ENCODE measurements at places on chromosomes 12 and 14. TPM values are rescaled to one million over a fixed set of nuclear protein-coding genes. Genes with fewer than 3 reads are reported as not detected.

Gene STYX
- total RNA-seq, result 19.9 TPM

Gene TMEM233
- total RNA-seq, result not detected

Gene NTS
- 18.9 TPM for total RNA-seq

Gene FGF6
- not detected for total RNA-seq

GRCh38 chr14:92164958-92165357 is 43.2 kb downstream of the CPSF2 start:
- DNase-seq, result no peak

- no peak for DNase-seq
Observed at GRCh38 chr12:121304306-121304705, 7.8 kb upstream of the CAMKK2 start.

- no peak for DNase-seq
Observed at GRCh38 chr12:120841525-120841924, 62.6 kb downstream of the SPPL3 start.

- DNase-seq, result no peak
Observed at GRCh38 chr14:50836515-50836914, 5.6 kb upstream of the NIN start.
